ENCODE measurements at places on chromosomes 4 and X.

DNA sequence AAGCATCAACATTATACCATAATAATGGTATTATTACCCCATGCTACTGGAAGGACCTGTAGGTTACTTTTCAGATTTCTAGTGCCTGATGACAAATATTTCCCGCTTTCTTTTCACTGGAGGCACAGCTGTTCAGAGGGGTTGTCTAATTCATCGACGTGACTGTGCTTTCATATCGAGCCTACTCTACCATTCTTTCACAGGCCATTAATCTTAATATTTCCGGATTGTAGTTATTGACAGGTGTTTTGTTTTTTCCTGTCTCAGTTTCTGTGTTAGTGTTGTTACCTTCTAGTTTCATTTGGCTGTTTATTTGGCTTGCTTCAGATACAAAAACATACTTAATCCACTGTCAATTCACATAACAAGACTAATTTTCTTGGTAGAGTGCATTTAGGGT lies 330.9 kb downstream of the SPOCK3 start:
- DNase-seq = no peak

- no peak for DNase-seq
Observed at GRCh38 chr4:94278781-94279180, 63.9 kb downstream of the HPGDS start.

DNA sequence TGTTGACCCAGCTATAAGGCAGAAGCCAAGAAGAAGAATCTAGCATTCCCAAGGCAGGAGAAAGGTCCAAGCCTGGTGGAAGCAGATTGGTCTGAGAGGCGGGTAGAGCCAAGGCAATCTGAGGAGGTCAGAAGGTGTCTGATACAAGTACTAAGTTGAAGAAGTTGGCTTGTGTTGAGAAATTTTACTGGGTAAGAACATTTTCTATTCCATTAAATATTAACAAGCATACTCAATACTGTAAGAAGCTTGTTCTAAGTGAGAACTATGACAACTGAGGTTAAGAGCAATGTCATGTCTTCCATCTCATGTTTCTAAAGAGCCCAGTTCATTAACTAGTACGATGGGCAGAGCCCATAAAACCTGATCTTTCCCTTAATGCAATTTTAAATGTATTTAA lies 75.0 kb downstream of the FAM13A start:
- no peak for DNase-seq

- DNase-seq = no peak
Observed at GRCh38 chrX:144791298-144791697, 456.0 kb upstream of the SPANXN1 start.

DNA sequence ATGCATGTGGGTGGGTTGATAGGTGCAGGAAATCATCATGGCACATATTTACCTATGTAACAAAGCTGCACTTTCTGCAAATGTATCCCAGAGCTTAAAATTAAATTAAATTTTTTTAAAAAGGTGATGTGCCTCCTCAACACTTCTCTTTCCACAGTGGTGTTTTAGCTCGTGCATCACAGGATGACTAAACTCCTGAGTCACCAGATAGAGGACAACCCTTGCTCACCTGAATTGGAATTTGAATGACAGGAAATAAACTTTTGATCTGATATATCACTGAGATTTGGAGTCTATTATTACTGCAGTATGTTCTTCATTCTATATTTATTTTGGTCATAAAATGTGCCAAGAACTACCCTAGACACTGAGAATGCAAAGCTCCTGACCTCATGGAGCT lies 185.3 kb downstream of the MAPK10 start:
- no peak for DNase-seq

DNA sequence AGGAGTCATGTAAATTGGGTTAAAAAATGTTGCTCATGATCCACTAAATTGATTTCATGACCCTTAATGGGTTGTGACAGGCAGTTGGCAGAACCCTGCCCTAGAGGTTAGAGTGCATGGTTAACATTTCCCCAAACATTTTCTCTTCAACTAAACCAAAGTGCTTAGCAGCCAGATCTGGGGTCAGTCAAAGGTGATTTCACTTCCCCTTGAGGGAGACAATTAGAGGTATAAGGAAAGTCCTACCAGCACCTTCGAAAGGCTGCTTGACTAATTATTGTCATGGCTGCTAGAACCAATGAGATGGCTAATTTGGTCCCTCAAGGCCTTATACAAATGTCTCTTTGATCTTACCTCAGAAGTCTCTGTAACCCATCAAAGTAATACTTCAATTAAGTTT lies 30.9 kb upstream of the INTS6L start:
- DNase-seq = no peak

- DNase-seq = no peak
Observed at GRCh38 chr4:185144601-185145240, 1.7 kb downstream of the SLC25A4 start.

DNA sequence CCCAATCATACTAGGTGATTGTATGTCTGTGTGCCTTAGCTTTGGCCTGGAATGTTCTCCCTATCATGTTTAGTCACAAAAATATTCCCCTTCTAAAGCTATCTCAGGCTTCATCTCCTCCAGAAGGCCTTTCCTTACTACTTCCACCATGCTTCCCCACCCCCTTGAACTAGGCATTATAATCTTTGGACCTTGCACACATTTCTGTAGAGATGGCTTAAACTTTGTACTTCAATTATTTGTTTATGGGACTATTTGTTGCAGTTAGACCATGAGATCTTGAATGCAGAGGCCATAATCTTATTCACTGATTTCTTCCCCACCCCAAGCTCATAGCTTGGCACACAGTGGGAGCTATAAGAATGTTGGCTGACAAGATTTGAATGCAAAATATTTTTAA lies 262.0 kb upstream of the EDA2R start:
- DNase-seq = no peak

GRCh38 chr4:154049457-154050181 lies 260.7 kb upstream of the SFRP2 start:
- DNase-seq = no peak

DNA sequence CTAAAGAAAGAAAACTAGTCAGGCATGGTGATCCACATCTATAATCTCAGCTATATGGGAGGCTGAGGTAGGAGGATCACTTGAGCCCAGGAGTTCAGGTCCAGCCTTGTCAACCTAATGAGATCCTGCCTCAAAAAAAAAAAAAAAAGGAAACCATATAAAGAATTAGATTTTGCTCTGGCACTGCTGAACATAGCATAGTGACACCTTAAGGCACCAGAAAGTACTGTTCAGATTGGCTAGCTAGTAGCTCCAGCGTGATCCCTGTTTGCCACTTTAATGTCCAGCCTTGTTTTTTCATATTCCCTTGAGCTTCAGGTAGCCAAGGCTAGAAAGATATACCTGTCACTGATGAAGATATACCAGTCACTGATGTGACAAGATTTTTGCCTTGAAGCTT lies 34.1 kb downstream of the EXOC1 start:
- DNase-seq = no peak

DNA sequence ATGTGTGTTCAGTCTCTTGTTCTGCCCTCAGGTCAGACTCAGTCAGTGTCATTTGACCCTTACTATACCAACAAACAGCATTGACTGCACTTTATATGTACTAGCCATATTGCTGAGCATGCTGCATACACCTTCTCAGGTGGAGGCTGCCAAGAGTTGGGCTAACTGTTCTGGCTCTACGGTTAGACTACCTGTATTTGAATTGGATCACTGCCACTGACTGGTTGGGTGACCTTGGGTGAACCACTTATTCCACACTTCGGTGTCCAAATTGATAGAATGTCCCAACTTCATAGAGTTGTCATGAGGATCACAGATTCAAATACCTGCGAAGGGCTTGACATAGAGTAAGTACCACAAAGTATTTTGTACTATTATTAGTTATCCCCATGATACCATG lies 91.2 kb upstream of the GPR50 start:
- DNase-seq = no peak

DNA sequence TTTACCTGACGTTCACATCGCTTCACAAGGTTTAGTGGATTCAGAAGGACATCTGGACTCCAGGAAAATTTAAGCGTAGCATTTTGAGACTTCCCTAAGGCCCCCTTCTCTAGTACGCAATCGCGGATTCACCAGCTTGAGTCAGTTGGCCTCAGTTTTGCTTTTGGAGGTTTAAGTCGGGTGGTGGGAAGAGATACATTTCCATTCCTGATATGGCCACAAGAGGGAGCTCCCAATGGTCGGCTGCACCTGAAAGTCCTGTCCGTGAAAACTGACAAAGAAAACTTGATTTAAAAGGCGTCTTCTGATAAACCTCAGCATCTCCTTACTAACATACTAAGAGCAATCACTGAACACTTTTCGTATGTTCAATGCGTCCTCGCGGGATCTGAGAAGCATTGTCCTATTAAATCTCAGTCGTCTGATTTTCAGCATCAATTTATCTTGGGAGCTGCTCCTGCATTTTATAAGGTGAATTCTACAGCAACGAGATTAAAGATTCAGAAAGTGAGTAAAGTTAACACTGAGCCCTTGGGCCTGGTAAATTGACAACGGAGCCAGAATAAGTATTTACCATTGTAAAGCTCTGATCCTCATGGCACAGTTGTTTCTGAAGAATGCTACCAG lies 50.6 kb downstream of the LGI2 start:
- peak; percentile 52 for DNase-seq

GRCh38 chrX:50838820-50839600 lies 25.0 kb upstream of the SHROOM4 start:
- no peak for DNase-seq

DNA sequence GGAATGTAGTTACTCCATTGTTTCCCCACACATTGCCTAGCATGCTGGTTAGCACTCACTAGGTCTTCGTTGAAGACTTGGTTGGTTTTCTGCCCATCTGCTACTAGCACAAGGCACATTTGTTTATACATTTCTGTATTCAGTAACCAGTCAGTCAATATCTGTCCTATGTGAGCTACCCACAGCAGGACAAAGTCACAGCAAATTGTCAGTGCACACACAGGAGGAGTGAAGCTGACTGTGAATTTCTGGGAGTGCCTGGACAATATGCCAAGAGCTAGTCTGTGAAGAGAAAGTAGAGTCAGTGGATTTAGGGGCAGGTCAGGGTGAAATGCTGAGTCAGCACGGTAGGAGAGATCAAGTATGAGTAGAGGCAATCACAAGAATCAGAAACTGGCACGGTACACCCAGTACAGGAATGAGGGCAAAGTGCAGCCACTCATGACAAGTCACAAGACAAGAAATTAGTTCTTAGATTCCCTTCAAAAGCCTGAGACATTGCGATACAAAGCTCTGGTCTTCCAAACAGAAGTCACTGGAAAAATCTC lies 1049.8 kb upstream of the POU3F4 start:
- DNase-seq = no peak

GRCh38 chr4:25000639-25001038 lies 30.1 kb downstream of the LGI2 start:
- DNase-seq = no peak

- no peak for DNase-seq
Observed at GRCh38 chr4:91909963-91910362, 393.8 kb upstream of the GRID2 start.

- DNase-seq = no peak
Observed at GRCh38 chrX:78106651-78106986, 2.6 kb downstream of the PGK1 start.

- DNase-seq = no peak
Observed at GRCh38 chr4:10732235-10732913, 47.8 kb upstream of the CLNK start.

GRCh38 chr4:114642173-114642780 lies 43.7 kb downstream of the UGT8 start:
- DNase-seq = no peak

DNA sequence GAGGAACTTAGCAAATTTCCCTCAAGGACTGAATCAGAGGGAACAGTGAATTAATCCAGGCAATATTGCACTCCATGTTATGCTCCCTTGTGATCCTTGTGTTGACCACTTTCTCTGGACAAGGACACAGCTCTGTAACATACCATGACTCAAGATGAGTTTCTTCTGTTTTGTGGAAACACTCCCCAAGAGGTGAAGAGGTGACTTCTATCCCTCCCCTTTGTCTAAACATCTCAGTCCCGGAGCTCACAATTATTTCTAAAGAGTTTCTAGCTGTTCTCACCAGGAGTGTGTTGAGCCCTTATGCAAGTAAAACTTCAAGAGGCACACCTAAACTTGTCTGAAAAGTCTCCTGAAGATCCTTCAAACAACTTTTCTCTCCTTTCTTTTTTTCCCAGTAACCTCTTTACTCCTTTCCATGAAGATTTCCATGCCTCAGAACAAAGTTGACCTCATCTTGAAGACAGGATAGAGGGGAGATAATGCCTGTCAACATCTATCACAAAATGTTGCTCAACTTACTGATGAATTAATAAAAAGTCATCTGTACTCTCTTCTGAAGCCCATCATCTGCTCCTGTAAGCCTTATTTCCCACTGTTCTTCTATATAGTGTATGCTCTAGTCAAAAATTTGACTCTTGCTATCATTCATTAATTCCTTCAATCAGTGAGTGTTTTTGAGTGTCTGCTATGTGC lies 429.1 kb downstream of the SPRY1 start:
- no peak for DNase-seq

GRCh38 chr4:2546286-2546823 lies 9.9 kb downstream of the FAM193A start:
- no peak for DNase-seq

- DNase-seq = no peak
Observed at GRCh38 chrX:15607067-15607466, 6.3 kb upstream of the ACE2 start.

- DNase-seq = peak; percentile 37
Observed at GRCh38 chrX:47030339-47030738, 47.9 kb upstream of the RGN start.

Data from CD4-positive, alpha-beta T cell treated with Interleukin-15 for 4 hours (primary cell).